B cell (primary cell): ENCODE measurements at places on chromosomes 7 and 10.

- peak; percentile 20 for DNase-seq
These were observed 1.5 kb downstream of the ACTR3B start for GRCh38 chr7:152760854-152761748.

- DNase-seq = no peak
These were observed 24.1 kb upstream of the SEMA3A start for GRCh38 chr7:84218681-84219080.

DNA sequence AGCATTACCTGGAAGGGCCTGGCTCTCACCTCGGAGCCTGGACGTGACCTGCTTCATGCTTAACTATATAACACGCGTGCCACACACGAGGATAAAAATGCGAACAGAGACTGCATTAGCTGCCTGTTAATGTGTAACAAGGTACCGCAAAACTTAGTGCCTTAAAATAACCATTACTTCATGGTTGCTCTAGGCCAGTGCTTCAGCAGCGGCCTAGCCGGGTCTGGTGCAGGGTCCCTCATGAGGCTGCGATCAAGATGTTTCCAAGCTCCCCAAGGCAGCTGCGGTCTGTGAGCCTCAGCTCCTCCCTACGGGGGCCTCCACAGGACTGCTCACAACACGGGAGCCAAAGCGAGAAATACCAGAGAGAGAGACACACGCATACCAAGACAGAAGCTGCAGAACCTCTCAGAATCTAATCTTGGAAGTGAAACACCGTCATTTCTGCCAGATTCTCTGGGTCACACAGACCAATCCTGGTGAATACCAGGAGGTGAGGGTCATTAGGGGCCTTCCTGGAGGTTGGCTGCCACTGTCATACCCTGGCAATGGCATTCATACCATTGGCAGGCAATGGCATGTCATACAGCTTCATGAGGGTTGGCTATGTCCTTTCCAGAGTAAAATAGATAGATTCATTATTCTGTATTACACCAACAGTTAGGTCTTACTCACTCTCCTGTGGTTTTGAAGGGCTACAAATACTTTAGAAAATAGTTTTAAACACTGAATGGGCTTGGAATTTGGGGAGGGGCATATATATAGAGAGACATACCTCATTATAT, 94.5 kb downstream of the HIPK2 start:
- no peak for DNase-seq

- DNase-seq = no peak
These were observed 4.7 kb downstream of the ZNF503 start for GRCh38 chr10:75396631-75397495.
